CD4-positive, alpha-beta T cell treated with Interleukin-15 for 4 hours (primary cell): ENCODE measurements at places on chromosomes 5 and 9.
A peak's percentile ranks its signal among the peaks of the same experiment; 100 is the strongest.

DNA sequence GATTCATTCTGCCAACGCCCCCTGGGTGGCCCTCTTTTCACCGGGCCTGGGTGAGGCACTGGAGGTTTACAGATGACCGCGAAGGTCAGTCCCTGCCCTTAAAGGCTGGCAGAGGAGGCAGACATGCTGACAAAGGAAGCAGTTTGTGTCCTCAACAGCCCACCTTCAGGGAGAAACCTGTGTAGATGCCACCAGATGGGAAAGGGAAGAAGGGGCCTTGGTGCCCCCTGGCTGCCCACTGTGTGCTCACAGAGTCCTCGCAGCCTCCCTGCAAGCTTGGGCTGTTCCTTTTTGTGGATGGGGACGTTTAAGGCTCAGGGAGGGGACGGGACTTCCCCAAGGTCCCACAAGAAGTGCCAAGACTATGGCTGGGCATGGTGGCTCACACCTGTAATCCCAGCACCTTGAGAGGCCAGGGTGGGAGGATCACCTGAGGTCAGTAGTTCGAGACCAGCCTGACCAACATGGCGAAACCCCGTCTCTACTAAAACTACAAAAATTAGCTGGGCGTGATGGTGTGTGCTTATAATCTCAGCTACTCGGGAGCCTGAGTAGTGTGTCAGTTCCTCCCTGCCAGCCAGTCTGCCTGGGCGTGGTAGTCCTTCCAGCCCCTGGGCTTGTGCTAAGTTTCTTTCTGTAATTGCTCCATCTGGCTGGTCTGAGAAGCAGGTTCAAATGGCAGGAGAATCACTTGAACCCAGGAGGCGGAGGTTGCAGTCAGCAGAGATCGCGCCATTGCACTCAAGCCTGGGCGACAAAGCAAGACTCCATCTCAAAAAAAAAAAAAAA is 36.2 kb downstream of the NEK6 start:
- DNase-seq = no peak

GRCh38 chr9:131253891-131254491 is 22.3 kb downstream of the FAM78A start:
- DNase-seq = no peak

- DNase-seq = no peak
These were observed 119.0 kb upstream of the LIFR start for GRCh38 chr5:38675443-38675842.

DNA sequence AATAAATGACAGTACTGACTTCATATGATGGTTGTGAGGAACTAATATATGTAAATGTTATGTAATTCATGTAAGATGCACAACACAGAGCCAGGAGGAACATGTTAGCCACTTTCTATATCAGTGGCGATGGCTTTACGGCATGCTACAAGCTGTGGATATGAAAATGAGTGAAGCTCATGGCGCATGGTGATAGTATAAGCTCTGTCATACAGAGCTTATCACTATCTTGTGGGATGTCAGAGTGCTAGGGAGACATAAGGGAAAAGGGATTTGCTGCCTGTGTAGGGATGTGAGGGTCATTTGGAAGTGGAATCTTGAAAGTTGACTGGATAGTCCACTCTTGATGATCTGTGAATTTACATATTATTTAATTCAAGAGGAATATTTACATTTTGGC is 13.6 kb downstream of the CPEB4 start:
- no peak for DNase-seq

GRCh38 chr9:109641372-109641659 is 138.7 kb upstream of the PALM2AKAP2 start:
- DNase-seq = no peak

DNA sequence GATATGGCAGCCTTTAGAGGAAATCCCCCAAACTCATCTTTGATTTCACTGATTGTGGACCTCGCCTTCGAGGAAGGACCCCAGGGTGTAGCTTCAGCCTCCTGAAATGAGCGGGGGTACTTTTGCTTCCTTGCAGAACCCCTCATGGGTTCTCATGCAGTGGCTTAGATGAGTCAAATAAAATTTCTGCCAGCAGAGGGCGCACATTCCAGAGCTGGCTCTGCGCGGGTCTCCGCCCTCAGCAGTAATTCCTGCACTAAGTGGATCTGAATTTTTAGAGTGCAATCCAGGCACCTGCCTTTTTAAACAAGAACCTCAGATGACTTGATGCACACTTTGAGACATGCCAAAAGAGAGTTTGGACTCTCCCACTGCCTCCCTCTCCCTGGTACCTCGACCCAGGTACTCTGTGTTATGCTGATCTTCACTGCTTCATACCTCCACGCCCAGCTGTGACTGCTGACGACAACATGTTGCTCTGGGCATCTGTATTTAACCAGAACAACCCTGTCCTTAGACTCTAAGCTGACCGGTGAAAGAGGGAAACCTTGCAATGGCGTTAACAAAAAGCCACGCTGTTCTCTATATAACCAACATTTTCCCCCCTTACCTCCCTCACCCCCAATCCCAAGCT is 7.3 kb downstream of the EGFLAM start:
- peak; percentile 33 for DNase-seq

GRCh38 chr5:180391276-180391675 is 38.1 kb upstream of the GFPT2 start:
- DNase-seq = no peak

DNA sequence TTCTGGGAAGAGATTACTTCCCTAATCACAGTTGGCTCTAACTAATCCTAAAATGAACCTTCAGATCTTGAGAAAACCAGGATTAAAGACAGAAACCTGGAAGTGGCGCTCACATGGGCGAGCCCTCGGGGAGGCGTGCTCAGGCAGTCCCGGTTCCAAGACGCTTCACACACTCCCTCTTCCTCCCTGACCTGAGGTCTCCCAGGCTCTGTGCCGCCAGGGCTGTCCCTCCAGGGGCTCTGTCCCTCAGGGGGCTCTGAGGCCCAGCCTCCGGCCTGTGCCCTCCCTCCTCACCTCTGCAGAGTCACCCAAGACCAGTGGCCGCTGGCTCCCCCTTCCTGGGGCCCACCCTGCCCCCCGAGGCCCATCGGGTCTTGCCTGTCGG is 10.2 kb downstream of the SLC9A3 start:
- DNase-seq = no peak

DNA sequence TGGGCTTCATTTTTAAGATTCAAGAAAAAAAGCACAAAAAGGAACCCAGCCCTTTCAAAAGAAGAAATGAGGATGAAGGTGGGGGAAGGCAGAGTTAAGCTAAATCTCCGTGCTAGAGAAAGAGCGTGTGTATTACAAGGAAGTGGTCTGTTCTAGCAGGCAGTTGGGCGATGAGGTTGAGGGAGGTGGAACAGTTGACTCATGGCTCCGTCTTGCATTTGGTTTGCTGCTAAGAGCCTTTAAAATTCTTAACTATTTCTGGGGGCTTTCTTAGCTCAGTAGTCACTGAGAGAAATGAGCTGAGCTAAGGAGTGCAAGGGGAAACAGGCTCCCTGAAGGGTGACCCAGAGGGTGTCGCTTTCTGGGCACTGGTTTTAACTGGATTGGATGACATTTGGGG is 117.4 kb downstream of the GCNT1 start:
- peak; percentile 65 for DNase-seq

GRCh38 chr5:45399041-45399440 is 297.1 kb downstream of the HCN1 start:
- DNase-seq = no peak

DNA sequence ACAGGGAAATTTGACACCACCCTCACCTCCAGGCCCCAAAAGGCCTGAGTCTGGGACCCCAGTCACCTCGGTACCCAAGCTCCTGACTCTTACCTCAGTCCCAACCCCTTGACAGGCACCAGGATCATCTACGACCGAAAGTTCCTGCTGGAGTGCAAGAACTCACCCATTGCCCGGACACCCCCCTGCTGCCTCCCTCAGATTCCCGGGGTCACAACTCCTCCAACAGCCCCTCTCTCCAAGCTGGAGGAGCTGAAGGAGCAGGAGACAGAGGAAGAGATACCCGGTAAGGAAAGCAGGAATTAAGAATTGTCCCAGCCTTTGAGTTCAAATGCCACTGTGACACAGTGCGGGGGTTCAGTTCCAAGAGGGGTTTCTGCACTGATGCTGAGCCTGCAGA is 1.3 kb downstream of the EIF4EBP3 start:
- no peak for DNase-seq

DNA sequence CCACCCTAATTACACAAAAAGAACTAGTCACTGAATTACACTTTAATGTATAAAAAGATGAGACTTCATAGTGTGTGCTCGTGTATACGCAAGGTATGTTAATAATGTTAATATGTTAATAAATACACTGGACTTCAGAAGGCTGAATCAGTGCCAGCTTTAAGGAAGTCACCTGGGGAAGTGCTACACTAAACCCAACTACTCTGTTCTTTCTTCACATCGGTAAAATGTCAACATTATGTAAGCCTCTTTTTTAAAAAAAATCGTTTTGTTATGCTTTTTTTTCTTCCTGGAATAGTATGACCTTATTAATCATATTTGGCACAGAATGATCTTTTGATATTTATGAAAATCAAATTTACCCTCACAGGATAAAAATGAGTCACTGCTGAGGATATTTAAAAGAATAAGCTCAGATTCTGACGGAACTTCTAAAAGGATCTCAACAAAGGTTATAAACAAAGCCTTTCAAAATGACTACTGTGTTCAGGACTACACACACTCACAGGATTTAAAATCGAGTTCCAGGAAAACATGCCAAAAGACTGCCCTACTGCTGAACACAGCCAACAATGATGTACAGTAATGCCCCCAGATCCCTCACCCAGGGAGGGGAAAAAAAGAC is 75.9 kb downstream of the AUH start:
- DNase-seq = no peak

- no peak for DNase-seq
These were observed 1.5 kb downstream of the FCN1 start for GRCh38 chr9:134916161-134916665.

DNA sequence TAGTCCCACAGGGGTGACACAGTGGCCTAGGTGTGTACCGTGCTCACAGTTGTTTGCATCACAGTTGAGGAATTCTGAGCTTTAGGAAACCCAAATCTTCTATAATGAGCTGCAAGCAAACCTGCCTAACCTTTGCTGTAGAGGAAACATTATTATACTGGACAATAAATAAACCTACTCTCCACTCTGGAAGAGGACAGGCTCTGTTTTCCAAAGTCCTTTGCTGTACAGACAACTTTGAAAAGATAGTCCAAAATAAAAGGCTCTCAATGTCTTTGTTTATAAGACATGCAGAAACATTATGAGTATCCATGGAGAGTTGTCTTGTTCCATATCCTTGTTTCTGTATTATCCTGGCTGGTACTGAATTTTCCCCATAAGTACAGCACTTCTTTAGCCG is 29.4 kb downstream of the ZNF131 start:
- no peak for DNase-seq

- DNase-seq = no peak
These were observed 2036.0 kb upstream of the C9orf72 start for GRCh38 chr9:29609282-29609681.

GRCh38 chr5:141199359-141200235 is at the start of gene PCDHB11:
Gene PCDHB11 (plus strand): TSS chr5:141199627. CDS start chr5:141199775, 148 bp downstream.
- no peak for DNase-seq

- DNase-seq = no peak
These were observed 66.6 kb upstream of the STXBP1 start for GRCh38 chr9:127545196-127546124.

DNA sequence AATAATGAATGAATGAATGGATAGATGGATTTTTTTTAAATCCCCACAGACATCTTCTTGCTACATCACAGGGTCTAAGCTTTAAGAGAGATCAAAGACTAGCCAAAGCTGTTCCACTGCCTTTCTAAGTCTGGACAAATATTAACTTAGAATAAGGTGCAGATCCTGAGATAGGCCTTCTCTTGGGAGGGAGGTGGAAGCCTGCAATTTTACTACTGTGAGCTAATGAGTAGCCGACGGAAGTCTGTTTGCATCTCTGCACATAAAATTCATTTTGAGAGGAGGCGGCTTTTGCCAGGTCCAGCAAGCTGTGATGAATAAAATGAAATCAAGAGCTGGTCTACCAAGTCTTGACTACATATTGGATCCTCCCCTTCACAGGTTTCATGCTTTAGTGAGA is 484.9 kb downstream of the TMEM38B start:
- DNase-seq = no peak

GRCh38 chr9:77514886-77515711 is 133.0 kb downstream of the GNA14 start:
- DNase-seq = no peak

- DNase-seq = no peak
These were observed 422.5 kb downstream of the KDM4C start for GRCh38 chr9:7180247-7180646.

DNA sequence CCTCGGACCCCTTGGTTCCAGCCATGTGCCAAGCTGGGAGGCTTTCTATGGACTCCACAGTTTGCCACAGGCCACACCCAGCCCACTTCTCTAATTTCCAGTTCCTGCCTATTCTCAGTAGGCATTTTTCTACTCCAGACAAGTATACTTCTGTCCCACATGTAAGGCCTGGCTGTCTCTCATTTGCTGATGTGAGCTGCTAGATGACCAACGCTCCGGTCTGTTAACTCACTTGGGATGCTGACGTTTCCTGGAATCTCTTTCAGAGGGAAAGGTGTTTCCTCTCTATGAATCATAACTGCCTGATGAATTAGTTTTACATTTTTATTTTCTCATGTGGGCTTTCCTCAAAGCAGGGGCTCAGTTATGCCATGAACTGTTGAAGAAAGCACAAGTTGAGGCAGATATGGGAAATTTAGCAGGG is 36.3 kb downstream of the ERGIC1 start:
- DNase-seq = no peak

- DNase-seq = no peak
These were observed 41.0 kb upstream of the PRDM9 start for GRCh38 chr5:23466401-23466912.

DNA sequence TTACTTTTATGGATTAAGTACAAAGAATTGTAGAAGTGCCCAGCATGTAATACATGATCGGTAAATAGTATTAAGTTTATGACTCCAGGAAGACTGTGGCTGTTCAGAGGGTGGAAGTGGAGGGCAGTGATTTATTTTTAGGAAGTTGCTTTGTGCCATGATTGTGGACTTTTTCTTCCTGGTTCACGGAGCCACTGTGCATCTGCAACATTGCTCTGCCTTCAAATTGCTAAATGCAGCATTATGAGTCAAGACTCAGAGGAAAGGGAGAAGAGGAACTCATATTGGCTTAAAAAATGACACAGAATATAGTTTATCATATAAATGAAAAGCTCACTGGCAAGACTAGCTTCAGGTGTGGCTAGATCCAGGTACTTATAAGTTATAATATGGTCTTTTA is 301.5 kb downstream of the KCTD16 start:
- DNase-seq = no peak

- no peak for DNase-seq
These were observed 25.6 kb downstream of the C5orf15 start for GRCh38 chr5:133942614-133943474.

DNA sequence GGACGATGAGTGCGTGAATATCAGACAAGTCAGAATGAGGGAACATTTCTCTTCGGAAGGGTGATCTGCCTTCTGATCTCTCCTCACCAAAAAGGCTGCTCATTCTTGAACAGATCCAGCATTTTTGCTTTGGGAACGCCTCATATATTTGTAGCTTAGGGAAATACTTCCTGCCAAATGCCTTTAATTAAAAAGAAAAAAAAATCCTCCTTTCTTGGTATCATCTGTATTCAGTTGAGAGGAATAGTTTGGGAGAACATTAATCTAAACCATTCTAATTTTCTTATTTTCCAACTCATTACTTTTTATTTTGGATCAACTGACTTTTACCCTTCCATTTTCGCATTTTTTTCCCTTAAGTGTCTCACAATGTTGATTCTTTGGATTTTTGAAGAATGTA is 163.4 kb downstream of the SNX18 start:
- DNase-seq = no peak

GRCh38 chr5:126883564-126884245 is 106.8 kb downstream of the LMNB1 start:
- no peak for DNase-seq
